ENCODE measurements at places on chromosomes 2 and 18.

GRCh38 chr2:61671561-61672315 lies 133.6 kb upstream of the XPO1 start:
- DNase-seq: no peak

GRCh38 chr2:43701111-43701510 lies 24.9 kb upstream of the C1GALT1C1L start:
- no peak for DNase-seq

DNA sequence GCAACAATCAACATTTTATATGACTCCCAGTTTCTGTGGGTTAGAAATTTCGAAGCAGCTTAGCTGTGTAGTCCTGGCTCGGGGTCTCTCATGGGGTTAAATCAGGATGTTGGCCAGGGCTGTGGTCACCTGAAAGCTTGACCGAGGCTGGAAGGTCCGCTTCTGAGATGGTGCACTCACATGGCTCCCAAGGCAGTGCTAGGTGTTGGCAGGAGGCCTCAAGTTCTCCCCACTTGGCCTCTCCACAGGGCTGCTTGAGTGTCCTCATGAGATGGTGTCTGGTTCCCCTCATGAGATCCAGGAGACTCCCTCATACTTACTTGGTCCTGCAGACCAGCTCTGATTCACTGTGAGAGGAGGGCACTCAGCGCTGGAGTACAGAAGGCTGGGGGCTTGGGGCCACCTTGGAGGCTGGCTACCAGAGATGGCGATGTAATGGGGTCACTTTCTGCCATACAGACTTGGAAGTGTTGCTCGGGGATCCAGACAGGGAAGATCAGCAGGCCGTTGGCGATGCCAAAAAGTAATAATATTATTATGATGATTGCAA lies 98.8 kb downstream of the INHBB start:
- DNase-seq: no peak

DNA sequence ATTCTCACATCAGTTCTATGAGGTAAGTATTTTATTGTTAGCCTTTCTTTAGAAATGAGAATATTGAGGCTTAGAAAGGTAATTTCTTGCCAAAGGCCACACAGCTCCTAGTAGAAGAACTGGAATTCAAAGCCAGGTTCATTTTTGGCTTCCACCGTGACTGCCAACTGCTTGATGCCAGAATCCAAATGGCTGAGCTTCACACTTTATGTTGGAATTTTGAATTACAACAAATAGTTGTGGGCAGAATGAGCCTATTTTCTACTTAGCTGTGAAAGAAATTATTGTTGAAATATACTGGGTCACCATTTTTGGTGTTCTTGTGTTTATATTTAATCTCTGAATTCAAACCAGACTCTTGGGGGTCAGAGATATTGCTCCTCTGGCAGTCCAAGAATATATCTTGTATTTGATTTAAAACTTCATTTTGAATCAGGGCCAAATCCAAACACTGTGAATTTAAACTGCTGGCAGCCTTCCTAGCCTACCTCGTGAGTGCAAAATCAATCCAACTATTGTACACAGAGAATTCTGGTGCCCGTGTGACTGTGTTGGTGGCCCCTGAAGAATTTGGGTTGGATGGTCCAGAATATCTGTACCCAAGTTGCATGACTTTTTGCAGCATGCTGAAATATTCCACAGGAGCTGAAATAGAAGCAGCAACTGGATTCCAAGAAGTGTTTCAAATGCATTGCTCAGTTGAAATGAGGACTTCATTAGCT lies 35.6 kb upstream of the LPIN1 start:
- no peak for DNase-seq

- DNase-seq: peak; percentile 31
These were observed 86.6 kb downstream of the MARCO start for GRCh38 chr2:119028327-119029174.

DNA sequence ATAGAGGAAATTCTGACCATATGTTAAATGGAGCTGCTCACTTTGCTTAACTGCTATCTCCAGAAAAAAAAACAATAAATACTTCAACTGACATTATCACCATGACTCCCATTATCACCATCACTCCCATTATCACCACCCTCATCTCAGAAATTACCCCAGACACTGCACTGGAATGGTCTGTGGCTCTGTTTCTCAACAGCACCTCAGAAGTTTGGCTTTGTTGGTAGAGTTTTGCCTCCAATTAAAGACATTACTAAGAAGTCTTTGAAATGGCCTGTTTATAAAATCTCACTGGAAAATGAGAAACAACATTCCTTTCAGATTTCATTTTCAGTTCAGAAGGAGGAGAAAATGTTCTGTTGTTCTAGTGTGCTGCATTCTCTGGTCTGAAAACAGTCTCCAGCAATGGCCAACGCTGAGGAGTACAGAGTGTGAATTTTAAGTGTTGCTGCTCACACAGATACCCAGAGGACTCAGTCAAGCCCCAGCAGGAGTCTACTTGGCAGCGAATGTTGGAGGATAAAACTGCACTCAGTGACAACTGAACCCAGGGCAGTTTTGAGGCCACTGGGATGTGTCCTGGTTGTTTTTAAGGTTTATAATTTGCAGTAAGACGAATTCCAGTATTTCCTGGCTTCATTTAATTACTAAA lies 364.5 kb upstream of the CDH2 start:
- DNase-seq: no peak

- no peak for DNase-seq
These were observed 187.1 kb downstream of the CELF4 start for GRCh38 chr18:37378336-37379010.

DNA sequence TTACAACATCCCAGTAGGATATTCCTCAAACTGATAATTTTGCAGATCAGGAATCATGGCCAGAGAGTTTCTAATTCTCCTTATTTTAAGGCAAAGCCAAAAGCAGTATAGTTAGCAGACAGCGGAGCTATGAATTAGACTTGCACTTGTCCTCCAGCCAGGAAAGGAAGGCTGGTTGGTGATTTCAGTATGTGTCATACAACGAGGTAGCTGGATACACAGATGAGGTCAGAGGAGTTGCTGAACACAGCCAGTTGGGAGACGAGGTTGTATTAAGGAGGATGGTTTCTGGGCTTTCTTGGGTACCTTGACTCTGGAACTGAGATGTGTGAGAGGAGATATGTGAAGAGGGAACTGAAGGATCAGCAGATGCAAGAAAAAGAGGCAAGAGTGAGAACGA lies 185.2 kb downstream of the SOX11 start:
- no peak for DNase-seq

- no peak for DNase-seq
These were observed 19.1 kb downstream of the LIMS1 start for GRCh38 chr2:108553209-108553919.

- no peak for DNase-seq
These were observed 71.2 kb downstream of the CUL3 start for GRCh38 chr2:224513991-224514390.

Data from myocyte (in vitro differentiated cells).